Activated T-cell treated with anti-CD3 and anti-CD28 coated beads for 4 hours (primary cell): ENCODE measurements at places on chromosomes 3 and 15.

GRCh38 chr15:89483079-89483478 lies 13.3 kb downstream of the RHCG start:
- DNase-seq: no peak

- DNase-seq: no peak
Observed at GRCh38 chr15:60916032-60916678, 312.9 kb downstream of the RORA start.

GRCh38 chr3:127448671-127449070 lies 141.9 kb downstream of the TPRA1 start:
- no peak for DNase-seq

- no peak for DNase-seq
Observed at GRCh38 chr3:190217081-190217480, 96.4 kb upstream of the P3H2 start.

DNA sequence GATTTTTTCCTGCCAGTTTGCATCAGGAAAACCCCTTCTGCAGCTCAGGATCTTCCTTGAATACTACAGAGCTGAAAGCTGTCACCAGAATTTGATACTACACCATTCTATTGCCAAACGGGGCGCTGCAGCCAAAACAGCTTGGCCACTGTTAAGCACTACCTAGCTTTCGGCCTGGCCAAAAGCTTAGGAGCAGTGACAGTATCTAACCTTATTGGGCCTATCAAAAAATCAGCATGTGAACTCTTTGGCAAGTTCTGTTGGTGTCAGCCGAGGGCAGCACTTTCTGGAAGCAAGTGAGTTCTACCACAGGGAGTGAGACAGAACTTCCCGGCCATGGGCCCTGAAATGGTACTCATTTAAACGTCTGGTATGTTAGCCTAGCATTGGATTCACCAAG lies 16.1 kb upstream of the GYG1 start:
- DNase-seq: no peak

DNA sequence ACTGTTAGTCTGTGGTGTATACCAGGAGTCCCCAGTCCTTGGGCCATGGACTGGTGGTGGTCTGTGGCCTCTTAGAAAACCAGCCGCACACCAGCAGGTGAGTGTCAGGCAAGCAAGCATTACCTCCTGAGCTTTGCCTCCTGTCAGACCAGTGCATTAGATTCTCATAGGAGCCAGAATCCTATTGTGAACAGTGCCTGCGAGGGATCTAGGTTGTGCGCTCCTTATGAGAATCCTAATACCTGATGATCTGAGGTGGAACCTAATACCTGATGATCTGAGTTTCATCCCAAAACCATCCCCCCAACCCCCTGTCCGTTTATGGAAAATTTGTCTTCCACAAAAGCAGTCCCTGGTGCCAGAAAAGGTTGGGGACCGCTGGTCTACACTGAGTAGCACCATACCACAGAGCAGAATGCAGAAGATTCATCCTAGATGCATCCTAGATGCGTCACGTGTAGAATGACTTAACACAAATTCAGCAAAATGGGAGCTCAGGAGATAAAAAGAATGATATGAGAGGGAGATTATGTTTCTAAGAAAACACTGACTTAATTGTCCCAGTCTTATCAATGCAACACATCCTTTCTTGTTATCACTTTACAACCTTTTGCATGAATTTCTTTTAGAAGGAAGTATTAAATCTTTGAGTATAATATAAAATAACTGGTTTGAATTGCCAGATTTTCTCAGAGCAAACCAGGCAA lies 28.5 kb downstream of the SELENOT start:
- no peak for DNase-seq

GRCh38 chr3:20012164-20012563 lies at the start of gene PP2D1:
TSS of gene PP2D1 (minus strand) at chr3:20012264. CDS start at chr3:20012072, 192 bp downstream.
- DNase-seq: no peak

DNA sequence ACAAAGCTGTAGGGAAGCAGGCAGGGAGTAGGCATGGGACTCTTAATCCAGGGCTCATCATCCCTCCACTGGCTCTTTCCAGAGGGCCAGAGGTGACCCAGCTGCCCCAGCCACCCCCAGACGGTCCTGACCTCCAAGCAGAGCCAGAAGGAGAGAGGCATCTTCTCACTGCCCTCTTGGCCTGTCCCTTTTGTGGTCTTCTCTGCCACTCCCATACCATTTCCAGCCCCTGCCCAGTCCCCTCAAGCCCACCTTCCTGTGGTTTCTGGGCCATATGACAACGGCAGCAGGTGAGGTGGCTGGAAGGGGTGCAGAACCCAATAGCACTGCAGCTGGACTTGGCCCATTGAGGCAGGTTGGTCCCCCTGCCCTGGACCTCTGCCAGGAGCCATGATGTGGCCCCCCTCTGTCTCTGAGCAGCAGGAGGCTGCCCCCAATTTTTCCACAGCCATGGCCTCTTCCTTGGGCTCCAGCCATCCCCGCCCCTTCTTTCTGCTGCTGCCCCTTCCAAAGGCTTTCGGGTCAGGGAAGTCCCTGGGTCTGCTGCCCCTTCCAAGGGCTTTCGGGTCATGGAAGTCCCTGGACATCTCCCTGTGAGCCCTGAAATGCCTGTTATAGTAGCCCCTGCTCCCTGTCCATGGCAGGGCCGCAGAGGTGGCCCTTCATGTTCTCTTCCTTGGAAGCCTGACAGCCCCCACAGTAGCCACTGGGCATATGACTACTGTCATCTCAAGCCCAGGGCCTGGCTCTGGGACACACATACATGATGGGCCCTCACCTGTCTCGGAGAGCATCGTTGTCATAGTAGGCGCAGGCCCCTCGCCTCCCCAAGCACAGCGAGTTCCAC lies 39.5 kb upstream of the RAB6B start:
- DNase-seq: no peak

DNA sequence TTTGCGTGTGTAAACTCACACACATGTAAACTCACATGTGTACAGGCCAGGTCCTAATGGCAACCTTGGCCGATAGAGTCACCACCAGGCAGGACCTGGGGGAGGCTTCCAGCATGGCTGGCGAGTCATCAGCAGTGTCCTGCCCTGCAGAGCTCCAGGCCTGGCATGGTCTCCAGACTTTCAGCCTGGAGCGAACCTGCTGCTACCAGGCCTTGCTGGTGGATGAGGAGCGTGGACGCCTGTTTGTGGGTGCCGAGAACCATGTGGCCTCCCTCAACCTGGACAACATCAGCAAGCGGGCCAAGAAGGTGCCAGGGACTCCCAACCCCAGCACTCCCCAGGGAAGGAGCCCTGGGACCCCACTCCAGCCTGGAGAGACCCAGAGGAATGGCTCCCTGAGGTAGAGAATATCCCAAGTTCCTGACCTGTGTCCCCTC lies 1.0 kb downstream of the SEMA3B start:
- no peak for DNase-seq

GRCh38 chr3:150114873-150115540 lies 144.3 kb upstream of the PFN2 start:
- DNase-seq: no peak
